ENCODE measurements at places on chromosomes 1 and 21. TPM values are rescaled to one million over a fixed set of nuclear protein-coding genes. Genes with fewer than 3 reads are reported as not detected.

Gene FCER1A
- 0.15 TPM for total RNA-seq

Gene PCBP3
- 24.2 TPM for total RNA-seq

Gene IRF6
- 0.10 TPM for total RNA-seq

Gene NR1I3
- not detected for total RNA-seq

Gene LRRC71
- not detected for total RNA-seq

Gene NCAM2
- 14.0 TPM for total RNA-seq

Gene CORT
- not detected for total RNA-seq

Gene NPR1
- total RNA-seq: 3.0 TPM

DNA sequence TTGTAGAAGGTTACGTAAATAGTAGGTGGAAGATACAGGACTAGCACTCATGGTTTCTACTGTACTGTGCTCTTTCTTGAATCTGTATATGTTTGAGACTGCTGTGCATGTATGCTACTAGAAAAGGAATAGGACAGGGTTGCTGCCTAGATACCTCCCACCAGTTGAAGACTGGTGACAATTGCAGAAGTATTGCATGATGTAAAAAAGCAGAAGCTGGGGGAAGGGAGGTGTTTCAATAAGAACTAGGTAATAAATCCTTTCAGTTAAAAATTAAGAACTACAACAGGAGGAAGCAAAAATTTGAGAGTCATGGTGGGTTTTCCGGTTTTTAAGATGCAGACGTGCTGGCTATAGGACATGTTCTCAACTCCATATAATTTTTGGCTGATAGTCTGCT is 88.1 kb downstream of the CCDC30 start:
- DNase-seq: no peak

- DNase-seq: no peak
These were observed 88.5 kb downstream of the CCDC30 start for GRCh38 chr1:42551590-42551989.

GRCh38 chr1:116332451-116332850 is 40.6 kb upstream of the ATP1A1 start:
- no peak for DNase-seq

DNA sequence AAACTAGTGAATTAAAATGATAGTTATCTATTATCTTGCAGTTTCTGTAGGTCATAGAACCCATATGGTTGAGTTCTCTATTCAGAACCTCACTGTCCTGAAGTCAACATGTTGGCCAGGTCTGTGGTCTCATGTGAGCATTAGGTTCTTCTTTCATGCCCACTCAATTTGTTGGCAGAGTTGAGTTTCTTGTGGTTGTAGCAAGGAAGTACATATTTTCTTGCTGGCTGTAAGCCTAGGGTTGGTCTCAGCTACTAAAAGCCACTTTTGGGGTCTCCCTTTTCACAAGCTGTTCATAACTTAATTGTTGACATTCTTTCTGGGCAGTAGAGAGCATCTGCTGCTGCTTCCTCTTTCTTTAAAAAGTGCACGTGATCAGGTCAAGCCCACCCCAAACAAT is 1165.1 kb upstream of the NCAM2 start:
- DNase-seq: no peak

- DNase-seq: no peak
These were observed 4.2 kb upstream of the TBX15 start for GRCh38 chr1:118992237-118992825.

DNA sequence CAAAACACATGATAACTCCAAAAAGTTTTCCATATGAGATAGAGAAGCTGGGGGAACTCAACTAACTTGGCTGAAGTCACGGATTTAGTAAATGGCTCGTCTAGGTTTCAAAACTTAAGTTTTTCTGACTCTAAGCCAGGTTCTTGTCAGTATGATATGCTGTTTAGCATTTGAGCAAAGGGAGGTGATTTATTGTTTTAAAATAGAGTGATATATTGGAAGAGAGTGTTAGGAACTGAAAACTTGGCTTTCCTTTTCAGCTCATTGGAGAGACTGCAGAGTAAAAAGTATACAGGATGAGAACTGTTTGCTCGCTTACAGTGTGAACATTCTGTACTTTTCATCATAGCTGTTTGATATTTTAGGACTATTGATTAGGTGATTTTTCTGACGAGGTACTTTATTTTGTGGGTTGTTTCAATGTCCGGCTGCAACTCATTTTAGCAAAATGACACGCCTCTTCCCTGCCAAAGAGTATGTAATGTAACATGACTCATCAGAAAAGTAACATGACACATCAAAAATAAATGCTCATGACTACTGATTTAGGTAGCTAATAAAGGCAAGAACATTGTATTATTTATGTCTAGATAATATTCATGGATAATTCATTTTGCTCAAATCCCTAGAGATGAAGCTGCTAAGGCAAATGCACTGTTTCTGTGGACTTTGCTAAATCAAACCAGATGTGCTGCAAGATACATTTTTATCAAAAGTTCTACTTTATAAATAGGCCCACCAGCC is 355.1 kb downstream of the GPATCH2 start:
- peak; percentile 58 for DNase-seq

DNA sequence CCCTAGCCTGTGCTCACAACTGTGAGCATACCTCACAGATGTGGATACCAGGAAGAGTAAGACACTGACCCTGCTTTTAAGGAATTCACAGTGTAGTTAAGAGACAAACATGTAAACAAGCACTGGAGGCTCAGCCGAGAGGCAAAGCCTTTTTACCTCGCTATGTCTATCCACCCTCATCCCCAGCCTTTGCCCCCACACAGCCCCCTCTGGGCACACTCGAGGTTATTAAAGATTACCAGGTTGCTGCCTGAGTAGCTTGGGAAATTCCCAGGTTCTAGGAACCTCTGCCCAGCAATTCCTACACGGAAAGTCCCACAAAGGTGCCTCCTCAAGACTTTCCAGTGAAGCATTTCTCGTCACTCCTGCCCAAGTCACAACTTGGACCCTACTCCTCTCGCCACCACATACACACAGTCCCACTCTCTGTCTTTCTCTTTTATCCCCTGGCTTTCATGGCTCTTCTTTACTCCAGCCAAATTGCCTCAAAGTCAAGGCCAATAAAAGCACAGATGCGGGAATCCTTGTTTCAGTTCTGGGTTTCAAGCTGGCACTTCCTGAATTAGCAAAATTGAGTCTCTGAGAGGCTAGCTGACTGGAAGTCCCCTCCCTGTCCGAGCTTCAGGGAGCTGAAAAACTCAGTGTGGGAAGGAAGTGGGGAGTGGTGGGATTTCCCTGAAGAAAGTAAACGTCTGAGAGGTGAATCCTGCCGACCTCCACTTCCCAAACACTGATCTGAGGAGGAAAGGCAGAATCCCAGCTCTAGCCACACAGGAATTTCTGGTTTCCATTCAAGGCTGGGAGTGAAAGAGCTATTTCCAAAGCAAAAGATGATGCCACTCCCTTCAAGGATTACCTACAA is 7.6 kb downstream of the DENND2D start:
- no peak for DNase-seq

DNA sequence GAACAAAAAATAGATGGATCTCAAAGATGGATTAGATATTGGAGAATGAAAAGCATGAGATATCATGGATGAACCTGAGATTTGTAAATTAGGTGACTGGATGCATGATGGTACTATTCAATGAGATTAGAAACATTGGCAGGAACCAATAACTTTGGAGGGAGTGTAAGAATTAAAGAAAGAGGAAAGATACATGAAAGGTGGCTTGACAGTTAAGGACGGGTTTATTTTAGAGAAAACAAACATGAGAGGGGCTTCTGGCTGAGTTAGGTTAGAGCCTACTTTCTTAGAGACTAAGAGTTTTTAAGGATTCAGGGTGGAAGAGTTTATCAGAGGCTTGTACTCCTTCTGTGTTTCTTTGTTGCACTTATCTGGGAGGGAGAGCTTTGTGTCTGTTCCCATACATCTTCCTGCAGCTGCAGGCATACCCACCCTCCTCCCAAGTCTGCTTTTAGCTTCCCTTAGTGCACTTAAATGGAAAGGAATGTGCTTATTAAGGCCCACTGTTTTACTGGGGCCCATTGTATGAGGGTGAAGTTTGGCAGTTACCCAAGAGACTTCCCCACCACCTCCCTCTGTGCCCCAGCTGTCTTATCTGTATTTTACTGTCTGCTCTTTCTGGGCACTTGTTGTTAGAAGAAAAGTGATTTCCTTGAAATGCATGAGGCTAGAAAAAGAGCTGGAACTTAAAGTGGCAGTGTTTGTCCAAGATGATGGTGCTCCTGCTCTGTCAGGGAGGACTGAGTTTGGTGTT is 26.1 kb upstream of the CR2 start:
- DNase-seq: no peak

GRCh38 chr1:54118704-54119103 is 34.1 kb downstream of the CDCP2 start:
- DNase-seq: no peak

GRCh38 chr21:29238053-29238966 is 60.4 kb upstream of the BACH1 start:
- DNase-seq: no peak

GRCh38 chr1:165915480-165915879 is 88.1 kb downstream of the UCK2 start:
- no peak for DNase-seq

DNA sequence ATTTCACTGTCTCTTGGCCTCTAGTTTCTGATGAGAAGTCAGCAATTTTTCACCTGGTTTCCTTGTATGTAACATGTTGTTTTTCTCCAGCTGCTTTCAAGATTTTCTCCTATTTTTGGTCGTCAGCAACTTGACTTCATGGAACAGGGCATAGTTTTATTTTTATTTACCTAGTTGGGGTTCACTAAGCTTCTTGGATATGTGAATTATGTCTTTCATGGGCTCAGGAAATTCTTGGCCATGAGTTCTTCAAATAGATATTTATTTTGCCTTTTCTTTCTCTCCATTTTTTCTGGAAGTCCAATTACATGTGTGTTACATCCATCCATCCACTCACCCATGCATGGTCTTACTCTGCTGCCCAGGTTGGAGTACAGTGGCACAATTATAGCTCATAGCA is 13.7 kb downstream of the SDHB start:
- no peak for DNase-seq

- DNase-seq: no peak
These were observed 96.4 kb upstream of the PPP2R5A start for GRCh38 chr1:212188599-212189351.

DNA sequence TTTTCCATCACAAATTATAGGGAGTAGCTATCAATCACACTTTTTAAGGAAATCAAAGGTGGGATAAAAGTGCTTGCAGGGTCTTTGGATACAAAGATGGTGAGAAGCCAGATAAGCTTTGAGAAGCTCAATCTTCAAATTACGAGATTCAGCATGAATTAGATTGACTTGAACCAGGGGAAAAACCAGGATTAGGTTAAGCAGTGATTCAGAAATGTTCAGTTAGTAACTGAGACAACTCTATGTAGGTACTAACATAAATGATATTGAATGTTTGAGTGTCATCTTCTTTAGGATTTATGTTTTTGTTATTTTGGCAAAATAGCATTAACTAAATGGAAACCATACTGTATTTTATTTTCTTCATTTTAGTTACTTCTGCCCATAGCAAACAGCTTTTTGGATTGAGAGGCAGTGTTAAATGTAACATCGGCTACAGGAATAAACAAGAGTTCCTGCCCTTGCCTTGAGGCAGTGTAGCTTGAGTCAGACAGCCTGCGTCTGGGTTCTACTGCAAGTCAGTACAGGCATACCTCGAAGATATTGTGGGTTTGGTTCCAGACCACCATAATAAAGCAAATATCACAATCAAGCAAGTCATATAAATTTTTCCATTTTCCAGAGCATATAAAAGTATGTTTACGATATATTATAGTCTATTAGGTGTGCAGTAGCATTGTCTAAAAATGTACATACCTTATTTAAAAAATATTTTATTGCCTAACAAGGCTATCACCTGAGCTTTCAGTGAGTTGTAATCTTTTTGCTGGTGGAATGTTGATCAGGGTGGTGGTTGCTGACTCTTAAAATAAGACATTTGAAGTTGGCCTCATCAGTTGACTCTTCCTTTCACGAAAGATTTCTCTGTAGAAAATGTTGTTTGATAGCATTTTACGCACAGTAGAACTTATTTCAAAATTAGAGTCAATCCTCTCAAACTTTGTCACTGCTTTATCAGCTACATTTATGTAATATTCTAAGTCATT is 36.9 kb upstream of the BACH1 start:
- DNase-seq: no peak

DNA sequence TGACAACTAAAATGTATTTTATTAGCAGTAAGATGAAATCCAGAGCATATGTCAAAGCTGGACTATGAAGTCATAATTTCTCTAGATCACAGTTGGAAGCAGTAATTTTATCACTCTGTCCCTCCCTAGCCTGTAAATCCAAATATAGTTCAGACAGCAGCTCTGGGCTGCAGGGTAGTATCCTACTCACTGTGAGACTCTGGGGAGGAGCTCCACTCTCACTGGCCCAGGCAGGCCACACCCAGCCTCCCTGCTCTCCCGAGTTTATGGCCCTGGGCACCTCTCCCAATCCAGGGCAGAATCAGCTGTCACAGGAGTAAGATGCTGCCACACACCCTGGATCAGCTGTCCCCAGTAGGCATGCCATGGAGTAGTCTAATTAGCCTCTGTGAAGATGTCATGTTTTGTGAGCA is 131.1 kb downstream of the HLCS start:
- no peak for DNase-seq

- DNase-seq: no peak
These were observed 29.1 kb downstream of the DNAJC11 start for GRCh38 chr1:6672558-6672957.

- peak; percentile 30 for DNase-seq
These were observed 36.7 kb downstream of the ZNF695 start for GRCh38 chr1:246971090-246971721.

DNA sequence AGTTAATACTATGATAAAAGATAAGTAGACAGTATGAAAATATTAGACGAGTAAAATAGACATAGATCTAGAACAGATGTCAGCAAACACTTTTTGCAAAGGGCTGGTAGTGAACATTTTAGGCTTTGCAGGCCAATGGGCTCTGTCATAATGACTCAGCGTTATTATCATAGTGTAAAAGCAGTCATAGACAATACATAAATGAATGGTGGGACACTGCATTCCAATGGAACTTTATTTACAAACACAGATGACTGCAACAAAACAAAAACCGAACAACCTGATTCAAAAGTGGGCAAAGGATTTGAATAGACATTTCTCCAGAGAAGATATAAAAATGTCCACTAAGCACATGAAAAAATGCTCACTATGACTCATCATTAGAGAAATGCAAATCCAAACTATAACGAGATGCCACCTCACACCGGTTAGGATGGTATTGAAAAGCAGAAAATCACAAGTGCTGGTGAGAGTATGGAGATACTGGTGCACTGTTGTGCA is 7.3 kb downstream of the GSTM5 start:
- peak; percentile 69 for DNase-seq

DNA sequence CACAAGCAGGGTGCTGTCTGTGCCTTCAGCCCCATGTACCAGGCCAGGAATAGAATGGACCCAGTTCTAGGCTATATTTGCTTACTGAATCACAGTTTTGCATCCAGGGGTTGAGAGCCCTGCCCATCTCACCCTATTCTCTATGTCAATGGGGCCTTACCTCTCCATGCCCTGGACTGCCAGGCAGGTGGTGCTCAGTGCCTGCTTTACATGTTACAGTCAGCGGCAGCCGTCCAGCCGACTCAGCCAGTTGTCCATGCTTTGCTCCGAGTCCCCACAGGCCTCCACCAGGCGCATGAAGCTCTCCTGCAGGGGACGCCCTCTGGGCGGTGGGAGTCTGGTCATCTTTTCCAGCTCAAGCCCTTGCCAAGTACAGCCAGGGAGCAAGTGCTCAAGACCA is 12.2 kb upstream of the FAM167B start:
- DNase-seq: no peak

GRCh38 chr1:199338760-199339159 is 688.8 kb upstream of the NR5A2 start:
- no peak for DNase-seq

Measured in NCI-H460 (cell line).